ENCODE measurements at places on chromosomes 1 and 21. TPM values are rescaled to one million over a fixed set of nuclear protein-coding genes. Genes with fewer than 3 reads are reported as not detected.

GRCh38 chr1:102837551-102837950 lies 270.8 kb downstream of the COL11A1 start:
- H3K4me3 ChIP-seq = no peak overlapping the region
- no peak for DNase-seq
- H3K36me3 ChIP-seq = no peaks in the 10 kb centered on the region
- H3K27me3 ChIP-seq = no peaks in the 10 kb centered on the region

DNA sequence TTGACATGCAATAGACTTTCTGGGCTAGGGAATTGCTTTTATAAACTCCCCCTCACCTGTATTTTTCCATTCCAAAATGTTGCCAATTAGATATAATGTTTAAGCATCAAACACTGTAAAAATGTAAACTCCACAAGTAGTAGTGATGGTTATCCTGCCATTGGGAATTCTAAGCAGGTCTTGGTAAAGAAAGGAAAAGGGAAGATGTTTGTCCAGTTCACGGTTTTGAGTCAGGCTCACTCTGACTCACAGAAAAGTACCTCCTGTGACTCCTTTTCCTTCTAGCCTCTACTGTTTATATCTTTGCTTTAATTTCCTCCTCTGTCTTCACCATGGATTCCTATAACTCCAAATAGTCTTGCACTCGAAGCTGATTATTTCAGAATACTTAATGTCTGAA lies 19.0 kb upstream of the PTPN14 start:
- H3K27me3 ChIP-seq = no peaks in the 10 kb centered on the region
- H3K4me1 ChIP-seq = no peaks in the 10 kb centered on the region
- no peak for DNase-seq
- no peak overlapping the region for H3K4me3 ChIP-seq

- H3K4me3 ChIP-seq = no peak overlapping the region
- H3K36me3 ChIP-seq = no peaks in the 10 kb centered on the region
- no peaks in the 10 kb centered on the region for H3K27me3 ChIP-seq
- H3K4me1 ChIP-seq = no peaks in the 10 kb centered on the region
These were observed 666 bp upstream of the BEND5 start for GRCh38 chr1:48777219-48777895.

- H3K36me3 ChIP-seq = no peaks in the 10 kb centered on the region
- no peak overlapping the region for H3K4me3 ChIP-seq
- no peak overlapping the region for H3K27ac ChIP-seq
- no peaks in the 10 kb centered on the region for H3K4me1 ChIP-seq
- no peak for DNase-seq
These were observed 9.5 kb downstream of the ATP1B1 start for GRCh38 chr1:169115891-169116585.

GRCh38 chr21:46253610-46254124 lies 25.1 kb upstream of the LSS start:
- peaks cover 32% of the 10 kb centered on the region for H3K4me1 ChIP-seq
- DNase-seq = peak; percentile 42
- H3K27ac ChIP-seq = peak overlapping the region; percentile 19
- H3K36me3 ChIP-seq = peaks cover 35% of the 10 kb centered on the region
- H3K27me3 ChIP-seq = no peaks in the 10 kb centered on the region

GRCh38 chr1:175364424-175365076 lies 172.0 kb upstream of the KIAA0040 start:
- no peak for DNase-seq
- no peak overlapping the region for H3K4me3 ChIP-seq
- no peaks in the 10 kb centered on the region for H3K4me1 ChIP-seq
- H3K27ac ChIP-seq = no peak overlapping the region
- no peaks in the 10 kb centered on the region for H3K27me3 ChIP-seq

GRCh38 chr1:28265577-28265976 lies 6.3 kb downstream of the SESN2 start:
- no peak overlapping the region for H3K27ac ChIP-seq
- DNase-seq = no peak
- no peaks in the 10 kb centered on the region for H3K27me3 ChIP-seq
- H3K36me3 ChIP-seq = peaks cover 3% of the 10 kb centered on the region
- H3K4me1 ChIP-seq = peaks cover 16% of the 10 kb centered on the region
- no peak overlapping the region for H3K4me3 ChIP-seq

GRCh38 chr1:61083013-61083806 lies 849 bp downstream of the NFIA start:
- H3K4me1 ChIP-seq = peaks cover 44% of the 10 kb centered on the region
- no peak for DNase-seq
- H3K36me3 ChIP-seq = no peaks in the 10 kb centered on the region
- H3K27me3 ChIP-seq = no peaks in the 10 kb centered on the region
- no peak overlapping the region for H3K27ac ChIP-seq
- H3K4me3 ChIP-seq = peak overlapping the region; percentile 71

- peak; percentile 65 for DNase-seq
- no peaks in the 10 kb centered on the region for H3K36me3 ChIP-seq
- H3K27me3 ChIP-seq = no peaks in the 10 kb centered on the region
- H3K27ac ChIP-seq = peak overlapping the region; percentile 44
These were observed 5.7 kb downstream of the AGMAT start for GRCh38 chr1:15578921-15579682.

- H3K27ac ChIP-seq = no peak overlapping the region
- no peaks in the 10 kb centered on the region for H3K27me3 ChIP-seq
- no peak for DNase-seq
- H3K4me3 ChIP-seq = no peak overlapping the region
These were observed 8.5 kb downstream of the GPA33 start for GRCh38 chr1:167081594-167082156.

DNA sequence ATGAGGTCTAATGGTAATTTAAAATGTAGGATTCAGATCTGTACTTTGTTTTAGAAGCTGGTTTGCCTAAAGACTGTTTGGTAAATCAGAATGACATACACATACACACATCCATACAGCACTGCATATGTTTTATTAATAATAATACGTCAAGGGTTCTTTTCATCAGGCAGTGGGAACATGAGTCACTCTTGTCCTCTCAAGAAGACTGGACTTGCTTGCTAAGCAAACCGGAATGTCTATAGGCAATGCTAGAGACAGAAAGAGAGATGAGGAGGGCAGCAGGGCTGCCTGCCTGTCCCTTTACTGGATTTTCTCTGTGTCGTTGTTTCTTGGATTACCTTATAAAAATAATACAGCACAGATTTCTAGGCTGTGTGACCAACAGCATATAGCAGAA lies 119.1 kb upstream of the GALNT2 start:
- H3K36me3 ChIP-seq = no peaks in the 10 kb centered on the region
- no peaks in the 10 kb centered on the region for H3K4me1 ChIP-seq
- no peak for DNase-seq
- no peak overlapping the region for H3K4me3 ChIP-seq
- no peak overlapping the region for H3K27ac ChIP-seq

DNA sequence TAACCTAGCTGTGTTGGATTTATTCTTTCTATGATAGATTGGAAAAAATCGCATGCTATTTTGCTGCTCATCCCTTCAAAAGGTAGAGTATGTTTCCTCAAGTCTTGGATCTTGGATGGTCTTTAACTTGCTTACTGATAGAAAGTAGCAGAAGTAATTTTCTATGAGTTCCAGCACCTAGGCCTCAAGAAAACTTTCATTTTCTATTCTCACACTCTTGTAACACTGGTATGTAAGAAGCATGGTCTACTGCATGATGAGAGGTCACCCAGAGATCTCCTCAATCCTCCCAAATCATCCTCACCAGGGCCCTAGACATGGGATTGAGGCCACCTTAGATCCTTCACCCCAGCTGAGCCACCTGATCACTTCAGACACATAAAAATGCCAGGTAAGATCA lies 7.2 kb downstream of the SPTA1 start:
- no peaks in the 10 kb centered on the region for H3K27me3 ChIP-seq
- H3K27ac ChIP-seq = no peak overlapping the region
- H3K4me1 ChIP-seq = peaks cover 3% of the 10 kb centered on the region
- H3K4me3 ChIP-seq = no peak overlapping the region
- H3K36me3 ChIP-seq = no peaks in the 10 kb centered on the region
- DNase-seq = no peak

GRCh38 chr21:31213787-31214186 lies 130.3 kb downstream of the TIAM1 start:
- H3K27ac ChIP-seq = no peak overlapping the region
- no peak for DNase-seq
- no peaks in the 10 kb centered on the region for H3K27me3 ChIP-seq
- H3K4me3 ChIP-seq = no peak overlapping the region
- peaks cover 3% of the 10 kb centered on the region for H3K36me3 ChIP-seq
- H3K4me1 ChIP-seq = no peaks in the 10 kb centered on the region

GRCh38 chr1:181440510-181440909 lies 42.8 kb upstream of the CACNA1E start:
- DNase-seq = no peak
- no peak overlapping the region for H3K27ac ChIP-seq
- H3K36me3 ChIP-seq = no peaks in the 10 kb centered on the region

GRCh38 chr21:32584472-32584871 lies 851 bp downstream of the TCP10L start:
- no peak overlapping the region for H3K27ac ChIP-seq
- H3K27me3 ChIP-seq = no peaks in the 10 kb centered on the region
- H3K4me1 ChIP-seq = no peaks in the 10 kb centered on the region
- no peak overlapping the region for H3K4me3 ChIP-seq
- no peaks in the 10 kb centered on the region for H3K36me3 ChIP-seq

DNA sequence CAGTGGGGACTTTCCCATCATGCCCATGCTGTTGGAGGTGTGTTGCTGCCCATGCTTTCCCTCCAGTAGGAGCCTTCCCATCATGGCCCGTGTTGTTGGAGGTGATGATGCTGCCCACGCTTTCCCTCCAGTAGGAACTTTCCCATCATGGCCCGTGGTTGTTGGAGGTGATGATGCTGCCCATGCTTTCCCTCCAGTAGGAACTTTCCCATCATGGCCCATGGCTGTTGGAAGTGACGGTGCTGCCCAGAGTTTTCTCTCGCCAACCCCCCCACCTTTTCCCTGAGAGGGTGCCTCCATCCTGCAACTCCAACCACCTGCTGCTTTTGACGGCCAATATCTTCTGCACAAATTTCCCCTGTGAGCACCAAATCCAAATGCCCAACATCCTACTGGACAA lies 205.7 kb downstream of the TOMM20 start:
- H3K27ac ChIP-seq = no peak overlapping the region
- H3K4me1 ChIP-seq = peaks cover 32% of the 10 kb centered on the region
- no peak for DNase-seq
- H3K4me3 ChIP-seq = no peak overlapping the region
- no peaks in the 10 kb centered on the region for H3K36me3 ChIP-seq

GRCh38 chr1:56915960-56916359 lies 49.9 kb downstream of the C8B start:
- H3K4me3 ChIP-seq = no peak overlapping the region
- no peak for DNase-seq
- no peaks in the 10 kb centered on the region for H3K27me3 ChIP-seq
- no peaks in the 10 kb centered on the region for H3K4me1 ChIP-seq
- no peaks in the 10 kb centered on the region for H3K36me3 ChIP-seq

DNA sequence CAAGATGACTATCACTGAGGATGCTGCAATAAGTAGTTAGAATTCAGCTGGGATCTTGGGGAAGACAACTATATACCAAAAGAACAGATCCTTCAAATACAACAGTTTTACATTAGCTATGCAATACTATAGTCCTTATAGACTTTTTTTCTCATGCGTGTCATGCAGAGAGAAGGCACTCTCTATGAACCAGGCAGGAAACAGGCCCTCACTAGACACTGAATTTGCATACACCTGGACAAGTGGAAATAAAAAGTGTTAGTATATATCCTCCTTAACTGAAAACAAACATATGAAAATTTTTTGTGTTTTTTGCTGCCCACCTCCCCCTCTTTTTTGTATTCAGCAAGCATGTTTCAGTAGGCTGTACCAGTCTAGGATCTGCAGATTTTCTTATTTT lies 29.9 kb downstream of the TMCO1 start:
- no peak overlapping the region for H3K4me3 ChIP-seq
- H3K27me3 ChIP-seq = no peaks in the 10 kb centered on the region
- H3K4me1 ChIP-seq = no peaks in the 10 kb centered on the region
- H3K27ac ChIP-seq = no peak overlapping the region
- DNase-seq = no peak
- peaks cover 36% of the 10 kb centered on the region for H3K36me3 ChIP-seq

GRCh38 chr21:16422702-16423101 lies 692.9 kb downstream of the USP25 start:
- H3K36me3 ChIP-seq = no peaks in the 10 kb centered on the region
- H3K4me3 ChIP-seq = no peak overlapping the region
- no peak for DNase-seq
- no peak overlapping the region for H3K27ac ChIP-seq
- no peaks in the 10 kb centered on the region for H3K27me3 ChIP-seq

DNA sequence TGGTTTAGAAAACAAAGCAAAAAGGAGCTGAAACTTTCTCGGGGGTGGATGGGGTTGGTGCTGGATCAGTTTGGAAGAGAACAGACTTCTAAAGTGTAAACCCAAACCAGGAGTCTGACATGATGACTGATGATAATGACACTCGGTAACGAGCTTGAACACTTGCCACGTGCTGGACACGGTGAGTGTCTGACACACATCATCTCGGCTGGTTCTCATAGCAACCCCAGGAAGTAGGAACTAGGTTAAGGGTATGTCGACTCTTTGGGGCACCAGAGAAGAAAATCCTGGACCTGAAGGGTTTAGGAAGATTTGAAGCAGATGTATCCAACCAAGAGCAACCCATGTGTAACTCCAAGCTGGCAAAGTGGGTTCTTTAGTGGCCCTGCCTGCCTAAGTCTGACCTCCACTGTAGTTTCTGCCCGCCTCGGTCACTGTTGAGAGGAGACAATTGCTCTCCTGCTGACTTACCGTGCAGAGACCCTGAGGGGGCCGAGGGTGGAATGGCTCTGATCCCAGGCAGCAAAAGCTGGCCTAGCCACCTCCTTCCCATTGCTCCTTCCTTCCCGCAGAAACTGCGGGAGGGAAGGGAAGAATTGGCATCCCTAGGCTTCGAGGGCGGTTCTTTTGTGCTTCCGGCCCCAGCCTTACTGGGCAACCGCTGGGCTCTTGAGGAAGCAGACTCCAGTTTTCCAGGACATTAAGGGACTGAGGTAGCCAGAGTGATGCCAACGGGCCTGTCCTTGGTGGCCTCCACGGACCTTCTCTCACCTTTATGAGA lies 156.0 kb downstream of the TOMM20 start:
- peaks cover 65% of the 10 kb centered on the region for H3K4me1 ChIP-seq
- no peaks in the 10 kb centered on the region for H3K36me3 ChIP-seq
- no peaks in the 10 kb centered on the region for H3K27me3 ChIP-seq
- H3K4me3 ChIP-seq = no peak overlapping the region
- peak; percentile 48 for DNase-seq

GRCh38 chr1:25651824-25652741 lies 35.5 kb downstream of the MAN1C1 start:
- no peaks in the 10 kb centered on the region for H3K36me3 ChIP-seq
- peaks cover 23% of the 10 kb centered on the region for H3K4me1 ChIP-seq
- no peak for DNase-seq

- H3K4me1 ChIP-seq = no peaks in the 10 kb centered on the region
- H3K27me3 ChIP-seq = peaks cover 5% of the 10 kb centered on the region
- no peaks in the 10 kb centered on the region for H3K36me3 ChIP-seq
- H3K27ac ChIP-seq = no peak overlapping the region
- no peak overlapping the region for H3K4me3 ChIP-seq
- DNase-seq = no peak
These were observed 2.0 kb upstream of the TRIM58 start for GRCh38 chr1:247854899-247855545.

The RAB7B gene
- not detected for polyA plus RNA-seq

The MFSD2A gene
- 0.70 TPM for polyA plus RNA-seq

The YIPF1 gene
- 25.2 TPM for polyA plus RNA-seq

The CYP4A11 gene
- not detected for polyA plus RNA-seq

The KCNA3 gene
- polyA plus RNA-seq = 88.7 TPM

The KCNK2 gene
- not detected for polyA plus RNA-seq

The LIPI gene
- not detected for polyA plus RNA-seq

The SPRTN gene
- 17.7 TPM for polyA plus RNA-seq

The SLAMF7 gene
- polyA plus RNA-seq = 2.8 TPM

The GGPS1 gene
- polyA plus RNA-seq = 77.9 TPM

The OR10J4 gene
- polyA plus RNA-seq = not detected

The CA14 gene
- not detected for polyA plus RNA-seq

The TRABD2B gene
- polyA plus RNA-seq = not detected

The ANKRD35 gene
- not detected for polyA plus RNA-seq

The COL6A2 gene
- 0.77 TPM for polyA plus RNA-seq

Measured in CD4-positive, alpha-beta memory T cell (primary cell).